Activated CD8-positive, alpha-beta memory T cell treated with anti-CD3 and anti-CD28 coated beads for 48 hours (primary cell): ENCODE measurements at places on chromosomes 6 and 20.

DNA sequence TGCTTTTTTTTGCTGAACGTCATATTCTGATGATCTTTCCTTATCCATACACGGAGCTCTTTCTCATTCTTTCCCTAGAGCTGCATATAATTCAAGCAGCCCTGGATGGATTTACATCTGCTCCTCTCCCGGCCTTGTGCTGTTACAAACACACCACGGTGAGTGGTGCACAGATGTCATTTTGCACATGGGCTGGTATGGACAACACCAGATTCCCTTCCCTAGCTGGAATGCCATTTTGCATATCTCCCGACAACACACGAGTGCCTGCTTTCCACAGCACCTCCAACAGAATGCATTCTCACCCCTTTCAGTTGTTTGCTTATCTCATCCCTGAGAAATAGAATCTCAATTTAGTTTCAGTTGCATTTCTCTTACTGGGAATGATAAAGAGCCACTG lies 69.5 kb upstream of the AFDN start:
- DNase-seq = no peak

- DNase-seq = no peak
Measured at GRCh38 chr6:170344631-170345576, 38.3 kb downstream of the FAM120B start.

- DNase-seq = no peak
Measured at GRCh38 chr6:67336014-67336413, 1299.1 kb upstream of the ADGRB3 start.

DNA sequence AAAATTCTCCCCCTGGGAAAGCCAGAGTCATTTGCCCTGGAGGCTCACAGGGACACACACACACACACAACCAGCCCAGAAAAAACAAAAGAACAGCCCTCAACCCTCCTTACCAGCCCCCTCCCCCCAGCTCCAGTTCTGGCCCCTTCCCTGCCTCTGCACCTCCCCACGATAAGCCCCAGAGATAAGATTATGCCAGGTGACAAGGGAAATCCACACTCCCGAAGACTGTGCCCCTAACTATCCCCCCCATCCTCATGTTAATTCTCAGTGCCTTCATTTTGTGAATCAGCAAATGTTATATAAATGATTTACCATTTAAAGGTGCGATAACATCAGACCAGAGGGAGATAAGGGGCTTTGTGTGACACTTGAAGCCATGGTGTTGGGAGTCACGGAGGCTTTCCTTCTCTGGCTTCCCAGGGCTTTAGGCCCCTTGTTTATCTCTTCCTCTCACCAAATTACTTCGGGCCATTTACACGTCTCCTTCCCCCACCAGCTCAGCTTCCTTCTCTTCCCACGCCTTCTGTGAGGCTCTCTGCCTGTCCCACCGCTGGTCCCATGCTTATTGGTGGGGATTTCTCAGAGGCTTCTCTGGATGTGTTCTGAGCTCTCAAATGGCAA lies 12.5 kb upstream of the FOXC1 start:
- no peak for DNase-seq

- no peak for DNase-seq
Measured at GRCh38 chr6:2562721-2563451, 187.8 kb downstream of the MYLK4 start.

DNA sequence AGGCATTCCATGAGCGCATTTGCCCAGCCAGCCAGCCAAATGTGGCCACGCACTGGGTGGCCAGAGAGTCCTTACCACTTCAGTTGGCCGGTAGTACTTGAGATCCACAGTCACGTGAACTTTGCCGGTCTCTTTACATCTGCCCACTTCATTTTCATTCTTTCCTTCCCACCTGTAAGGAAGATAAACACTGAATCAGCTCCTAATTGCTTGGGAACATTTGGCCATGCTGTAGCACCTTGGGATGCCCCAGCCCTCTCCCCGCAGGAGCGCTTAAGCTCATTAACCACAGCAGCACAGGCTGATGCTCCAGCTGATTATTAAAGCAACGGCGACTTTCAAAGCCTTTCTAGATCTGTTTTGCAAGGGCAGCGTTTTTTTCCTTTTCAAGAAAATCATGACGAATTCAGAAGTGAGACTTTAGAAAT lies 116.6 kb downstream of the FOXC1 start:
- DNase-seq = no peak

GRCh38 chr20:19727251-19727847 lies 30.7 kb upstream of the RIN2 start:
- no peak for DNase-seq

DNA sequence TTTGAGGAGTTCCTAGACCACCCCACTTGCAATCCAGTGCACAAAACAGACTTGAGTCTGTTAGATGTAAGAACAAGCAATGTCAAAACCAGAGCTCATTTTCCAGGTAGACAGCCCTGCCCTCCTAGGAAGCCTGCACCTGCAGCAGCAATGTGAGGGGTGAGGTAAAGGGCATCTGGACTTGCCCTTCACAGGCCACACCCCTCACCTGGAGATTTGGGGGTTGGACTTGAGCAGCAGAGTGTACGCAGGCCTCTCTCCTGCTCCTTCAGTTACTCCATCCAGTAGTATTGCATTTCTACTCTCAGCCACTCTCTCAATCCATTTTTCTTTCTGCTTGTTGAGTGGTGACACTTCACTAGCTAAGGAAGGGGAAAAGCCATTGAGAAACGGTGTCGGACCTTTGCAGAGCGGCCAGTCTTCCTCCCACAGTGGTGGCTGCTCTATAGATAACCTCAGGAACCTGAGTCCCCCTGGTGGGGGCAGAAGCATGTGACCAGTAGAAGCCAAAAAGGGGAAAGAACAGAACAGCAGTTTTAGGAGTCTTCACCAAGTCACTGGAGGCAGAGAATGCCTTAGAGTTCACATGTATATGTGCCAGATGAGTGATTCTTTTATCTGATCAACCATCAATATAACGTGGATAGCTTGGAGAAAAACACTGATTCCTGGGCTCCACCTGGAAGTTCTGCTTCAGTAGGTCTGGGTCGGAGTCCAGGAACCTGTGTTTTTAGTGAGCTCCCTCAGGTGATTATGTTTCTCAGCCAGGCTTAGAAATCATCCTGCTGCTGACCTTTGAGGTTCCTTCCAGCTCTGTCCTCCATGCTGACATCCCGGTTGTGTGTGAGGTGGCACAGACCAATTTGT lies 28.0 kb downstream of the ARFGEF2 start:
- no peak for DNase-seq

DNA sequence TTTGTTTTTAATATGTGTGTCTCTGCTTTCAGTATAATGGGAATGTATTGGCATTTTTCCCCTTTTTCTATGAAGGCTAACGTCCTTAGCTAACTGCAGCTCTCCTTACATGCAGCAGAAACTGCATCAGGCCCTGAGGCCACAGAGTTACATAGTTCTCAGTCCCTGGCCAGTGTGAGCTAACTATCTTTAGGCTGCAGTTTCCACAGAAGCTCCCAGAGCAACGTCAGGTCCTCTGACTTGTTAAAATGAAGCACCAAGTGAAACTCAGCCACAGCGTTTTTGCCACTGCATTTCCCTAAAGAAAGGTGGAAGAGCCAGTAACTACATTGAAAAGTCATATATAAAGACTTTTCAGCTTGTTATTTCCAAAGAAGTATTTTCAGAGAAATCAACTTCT lies 244.7 kb downstream of the CBLN4 start:
- no peak for DNase-seq

GRCh38 chr20:44848254-44849015 lies 37.1 kb upstream of the YWHAB start:
- DNase-seq = no peak

GRCh38 chr6:128882560-128882959 lies 378 bp upstream of the LAMA2 start:
- DNase-seq = no peak

GRCh38 chr6:110688661-110689268 lies 126.5 kb downstream of the CDK19 start:
- no peak for DNase-seq

GRCh38 chr6:142635130-142635529 lies 309.8 kb downstream of the HIVEP2 start:
- no peak for DNase-seq

DNA sequence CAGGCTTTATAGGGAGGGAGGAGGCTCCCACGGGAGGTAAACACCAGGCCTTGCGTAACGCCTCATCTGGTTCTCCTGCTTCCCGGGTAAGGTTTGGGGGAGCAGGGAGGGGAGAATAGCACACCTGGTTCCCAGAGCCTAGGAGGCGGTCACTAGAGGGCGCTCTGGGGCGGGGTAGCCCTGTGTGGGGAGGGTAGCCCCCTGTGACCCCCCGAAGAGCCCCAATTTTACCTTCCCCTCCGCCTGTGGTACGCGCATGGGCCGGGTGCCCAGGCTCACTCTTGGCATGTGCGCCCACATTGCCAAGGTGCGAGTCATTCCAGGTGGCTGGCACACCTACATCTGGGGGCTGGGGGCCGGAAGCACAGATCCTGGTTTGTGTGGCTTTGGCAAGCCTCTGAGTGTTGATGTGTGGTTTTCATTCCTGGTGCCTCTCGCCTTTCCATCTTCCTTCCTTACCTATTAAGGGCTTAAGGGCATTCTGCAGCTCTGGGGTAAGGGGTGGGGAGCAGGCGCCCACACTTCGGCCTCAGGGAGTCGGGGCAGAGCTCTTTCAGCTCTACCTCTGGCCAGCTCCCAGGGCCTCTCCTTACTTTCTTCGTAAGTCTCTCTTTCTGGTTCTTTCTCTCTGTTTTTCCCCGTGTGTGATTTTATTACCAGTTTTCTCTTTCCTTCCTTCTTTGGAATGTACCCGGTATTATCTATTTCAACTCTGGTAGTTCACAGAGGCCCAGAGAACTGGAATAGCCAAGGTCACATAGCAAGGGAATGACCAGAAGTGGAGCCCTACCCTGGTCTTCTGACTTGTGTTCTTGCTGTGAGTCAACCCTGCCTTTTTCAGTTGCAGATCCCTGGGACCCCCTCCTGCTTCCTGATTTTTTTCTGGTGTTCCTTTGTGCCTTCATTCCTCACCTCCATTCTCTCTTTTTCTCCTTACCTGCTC lies 492 bp upstream of the RNF39 start:
- no peak for DNase-seq

GRCh38 chr6:34672657-34673043 lies 23.9 kb downstream of the ILRUN start:
- no peak for DNase-seq

DNA sequence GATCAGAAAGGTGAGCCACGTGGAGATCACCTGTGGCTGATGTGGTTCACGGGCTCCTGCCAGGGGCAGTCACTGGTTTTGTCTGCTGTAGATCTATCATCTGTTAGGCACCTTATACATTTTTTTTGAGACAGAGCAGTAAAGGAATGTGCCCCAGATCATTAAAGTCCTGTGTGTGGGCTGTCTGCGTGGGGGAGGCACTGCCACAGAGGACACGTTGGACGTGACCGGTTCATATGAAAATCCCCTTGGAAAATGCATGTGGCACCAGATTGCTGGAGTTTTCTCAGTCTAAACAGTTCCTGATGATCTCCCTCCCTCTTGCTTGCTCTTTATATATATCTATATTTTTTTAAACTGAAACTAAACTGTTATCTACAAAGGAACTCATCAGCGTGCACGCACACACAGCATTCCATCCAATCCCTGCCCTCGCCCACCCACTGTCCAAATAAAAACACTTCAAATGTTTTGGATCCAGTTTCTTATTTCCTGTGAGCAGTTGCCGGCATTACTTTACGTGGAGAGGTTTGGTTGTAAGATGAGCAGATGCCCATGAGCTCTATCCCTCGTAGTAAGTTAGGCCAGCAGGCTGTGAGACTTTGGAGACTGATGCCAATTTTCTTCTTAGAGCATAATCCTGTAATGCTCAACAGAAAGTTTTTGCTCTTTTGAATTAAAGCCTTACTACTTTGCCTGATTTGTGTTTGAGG lies 161.6 kb upstream of the EXOC2 start:
- DNase-seq = no peak

DNA sequence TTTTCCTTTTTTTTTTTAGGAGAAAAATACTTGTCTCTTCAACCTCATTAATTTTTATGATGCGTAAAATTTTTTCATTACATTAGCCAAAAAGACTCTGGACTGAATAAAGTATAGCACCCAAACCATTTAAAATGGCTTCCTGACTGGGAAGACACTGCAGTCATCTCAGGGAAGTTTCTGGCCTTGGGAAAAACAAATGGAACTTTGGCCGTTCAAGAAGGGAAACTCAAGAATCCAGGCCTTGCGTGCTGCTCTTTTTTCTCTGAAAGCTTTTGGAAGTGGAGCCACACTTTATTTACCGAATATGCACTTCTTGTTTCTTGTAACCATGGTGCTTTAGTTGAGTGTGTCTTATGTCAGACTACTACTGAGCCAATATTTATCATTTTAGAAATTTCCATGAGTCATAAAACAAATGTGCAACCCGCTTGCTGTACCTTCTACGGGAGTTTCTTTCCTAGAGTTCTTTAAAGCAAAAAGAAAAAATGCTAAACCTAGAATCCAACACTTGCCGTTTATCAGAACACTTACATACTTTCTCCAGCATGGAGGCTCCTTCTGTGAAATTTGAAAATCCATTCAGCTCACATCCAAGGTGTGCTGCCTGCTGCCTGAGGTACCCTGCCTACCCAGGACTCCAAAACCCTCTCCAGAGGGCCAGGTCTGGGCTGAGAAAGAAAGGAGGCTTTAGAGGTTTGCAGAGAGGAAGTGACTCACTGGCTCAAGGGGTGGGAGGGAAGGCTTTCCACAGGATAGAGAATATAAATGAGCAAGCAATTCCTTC lies 11.5 kb upstream of the DSTN start:
- DNase-seq = no peak

GRCh38 chr6:108568551-108569305 lies 8.0 kb downstream of the FOXO3 start:
- DNase-seq = no peak

DNA sequence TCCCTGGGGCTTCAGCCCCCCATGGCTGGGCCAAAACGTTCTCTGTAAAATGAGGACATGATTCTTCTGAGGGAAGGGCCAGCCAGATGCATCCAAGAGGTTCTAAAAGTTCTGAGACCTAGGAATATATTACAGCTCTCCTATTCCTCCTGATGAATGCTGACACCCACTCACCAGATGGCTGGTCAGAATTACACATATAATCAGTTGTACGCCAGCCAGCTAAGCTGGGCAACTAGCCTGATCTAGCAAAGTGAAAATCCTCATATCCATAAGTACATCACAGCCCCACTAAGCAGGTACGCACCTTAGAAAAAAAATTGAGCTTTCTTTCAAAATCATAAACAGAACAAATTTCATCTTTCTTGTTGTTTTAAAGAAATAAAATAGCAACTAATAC lies 34.8 kb downstream of the C6orf118 start:
- no peak for DNase-seq
